ENCODE measurements at places on chromosomes 6 and 20.

- DNase-seq = no peak
These were observed 675.1 kb upstream of the MMS22L start for GRCh38 chr6:97958134-97958533.

GRCh38 chr6:131597446-131597845, 24.4 kb downstream of the ARG1 start:
- no peak for DNase-seq

GRCh38 chr20:32984631-32985354, 19.4 kb downstream of the SUN5 start:
- peak; percentile 54 for DNase-seq

- no peak for DNase-seq
These were observed 568.7 kb upstream of the MARCKS start for GRCh38 chr6:113288409-113288808.

DNA sequence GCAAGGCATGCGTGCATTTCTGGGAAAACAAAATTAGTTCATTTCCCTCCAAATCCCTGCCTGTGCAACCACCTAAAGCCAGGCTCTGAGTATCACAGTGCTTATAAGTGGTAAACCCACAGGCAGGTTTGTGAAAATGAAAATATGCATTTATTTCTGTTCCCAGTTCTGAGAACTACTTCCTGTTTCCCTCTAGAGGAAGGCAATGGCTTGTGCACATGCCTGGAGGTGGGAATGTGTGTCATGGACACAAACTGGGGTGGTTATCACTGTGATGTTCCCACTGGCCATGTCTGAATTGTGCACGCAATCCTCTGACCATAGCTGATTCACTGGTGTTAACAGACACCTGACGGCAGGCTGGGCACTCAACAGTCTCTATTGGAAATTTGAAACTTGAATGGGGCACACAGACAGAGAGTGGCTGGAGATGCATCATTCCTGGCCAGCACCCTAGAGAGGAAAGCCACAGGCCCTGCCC, 26.3 kb downstream of the FAM110A start:
- no peak for DNase-seq

GRCh38 chr6:75619230-75619899, 17.7 kb downstream of the SENP6 start:
- DNase-seq = no peak

DNA sequence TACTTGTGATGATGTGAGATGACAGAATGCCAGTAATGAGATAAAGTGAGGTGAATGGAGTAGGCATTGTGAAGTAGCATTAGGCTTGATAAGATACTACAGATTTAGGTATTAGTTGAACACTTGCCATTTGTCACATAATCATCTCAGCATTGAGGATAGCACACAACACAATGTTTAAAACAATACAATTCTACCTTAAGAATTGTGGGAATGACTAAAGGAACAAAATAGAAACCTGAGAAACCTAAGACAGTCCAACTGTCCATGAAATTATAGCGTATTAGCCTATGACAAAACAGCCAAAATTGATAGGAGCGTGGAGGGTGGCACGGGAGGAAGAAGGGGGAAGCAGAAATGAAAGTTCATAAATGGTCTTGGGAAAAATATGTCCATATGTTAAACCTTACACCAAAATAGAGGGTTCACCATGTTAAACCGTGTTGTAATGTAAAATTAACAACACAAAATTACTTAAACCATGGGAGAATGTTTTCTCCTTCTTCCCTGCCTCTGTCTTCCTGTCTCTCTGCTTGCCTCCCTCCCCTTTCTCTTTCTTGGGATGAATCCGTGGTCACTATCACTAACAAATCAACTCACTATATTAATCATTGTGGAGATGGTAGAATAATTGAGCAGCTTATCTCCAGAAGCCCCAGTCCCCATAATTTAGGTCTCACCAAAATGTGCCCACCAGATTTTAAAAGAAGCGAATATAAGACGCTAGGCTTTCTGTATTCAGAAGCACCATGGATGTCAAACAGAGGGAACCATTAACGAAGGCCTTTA, 33.0 kb upstream of the HFE start:
- DNase-seq = no peak

GRCh38 chr20:5000263-5001173, 792 bp downstream of the SLC23A2 start:
- peak; percentile 70 for DNase-seq

DNA sequence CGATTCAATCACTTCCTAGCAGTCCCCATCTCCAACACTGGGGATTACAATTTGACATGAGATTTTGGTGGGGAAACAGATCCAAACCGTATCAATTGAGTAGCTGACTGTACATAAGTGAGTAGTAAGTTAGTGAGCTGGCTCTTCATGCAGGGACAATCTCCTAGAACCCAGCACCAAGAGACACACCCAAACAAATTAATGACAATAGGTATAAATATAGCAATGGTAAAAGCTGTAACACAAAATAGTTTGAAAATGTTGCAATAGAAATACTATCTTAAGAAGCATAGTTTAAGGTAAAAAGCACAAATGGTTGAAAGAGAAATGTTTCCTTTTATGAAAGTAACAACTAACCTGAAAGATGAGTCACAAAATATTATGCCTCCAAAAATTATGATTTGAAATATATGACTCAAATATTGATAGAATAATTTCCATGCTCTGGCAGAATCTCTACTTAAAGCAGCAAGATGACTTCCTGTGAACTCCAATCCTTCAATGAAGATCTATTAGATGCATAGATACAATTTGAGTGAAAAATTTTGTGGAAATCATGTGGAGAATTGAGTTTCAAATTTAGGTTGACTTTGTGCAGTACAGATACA, 5.4 kb upstream of the SIRPB1 start:
- no peak for DNase-seq

DNA sequence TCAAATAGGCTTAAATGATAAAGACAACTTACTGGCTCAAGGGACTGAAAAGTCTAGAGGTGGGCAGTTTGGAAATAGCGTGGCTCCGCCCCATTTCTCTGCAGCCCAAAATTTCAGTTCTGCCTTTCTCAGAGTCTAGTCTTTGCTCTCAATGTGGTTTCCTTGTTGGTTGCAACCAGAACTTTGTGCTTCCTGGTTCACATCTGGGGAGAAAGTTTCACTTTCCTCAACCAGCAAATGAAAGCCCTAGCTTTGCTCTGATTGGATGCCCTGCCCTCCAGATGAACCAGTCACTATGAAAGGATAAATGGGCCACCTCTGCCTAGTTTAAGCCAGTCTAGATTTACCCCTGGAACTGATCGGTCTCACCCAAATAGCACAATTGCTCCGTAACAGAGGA, 14.9 kb downstream of the SYCP2L start:
- DNase-seq = no peak

DNA sequence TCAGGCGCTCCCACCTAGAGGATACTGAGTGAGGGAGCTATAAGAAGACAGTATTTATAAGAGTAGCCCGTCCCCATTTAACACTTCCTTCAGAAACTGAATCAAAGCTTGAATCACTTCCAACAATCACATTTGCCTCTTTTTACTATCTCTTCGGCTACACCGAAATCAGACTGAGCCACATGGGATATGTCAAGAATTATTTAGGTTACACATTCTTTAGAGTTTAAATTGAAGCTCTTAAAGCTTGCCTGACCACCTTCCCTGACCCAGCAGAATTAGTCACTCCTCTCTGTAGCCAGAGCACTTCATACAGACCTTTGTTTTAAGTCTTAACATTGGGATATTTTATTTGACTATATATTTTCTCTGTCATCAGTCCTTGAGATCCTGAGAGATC, 163.7 kb downstream of the MAFB start:
- DNase-seq = no peak

- no peak for DNase-seq
These were observed 58.7 kb downstream of the SLC22A23 start for GRCh38 chr6:3398165-3398562.

DNA sequence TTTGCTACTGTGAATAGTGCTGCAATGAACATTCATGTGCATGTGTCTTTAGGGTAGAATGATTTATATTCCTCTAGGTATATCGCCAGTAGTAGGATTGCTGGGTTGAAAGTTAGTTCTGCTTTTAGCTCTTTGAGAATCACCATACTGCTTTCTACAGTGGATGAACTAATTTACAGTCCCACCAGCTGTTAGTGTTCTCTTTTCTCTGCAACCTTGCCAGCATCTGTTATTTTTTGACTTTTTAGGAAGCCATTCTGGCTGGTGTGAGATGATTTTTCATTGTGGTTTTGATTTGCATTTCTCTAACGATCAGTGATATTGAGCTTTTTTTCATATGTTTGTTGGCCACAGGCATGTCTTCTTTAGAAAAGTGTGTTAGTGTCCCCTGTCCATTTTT, 40.0 kb downstream of the PLG start:
- DNase-seq = no peak

DNA sequence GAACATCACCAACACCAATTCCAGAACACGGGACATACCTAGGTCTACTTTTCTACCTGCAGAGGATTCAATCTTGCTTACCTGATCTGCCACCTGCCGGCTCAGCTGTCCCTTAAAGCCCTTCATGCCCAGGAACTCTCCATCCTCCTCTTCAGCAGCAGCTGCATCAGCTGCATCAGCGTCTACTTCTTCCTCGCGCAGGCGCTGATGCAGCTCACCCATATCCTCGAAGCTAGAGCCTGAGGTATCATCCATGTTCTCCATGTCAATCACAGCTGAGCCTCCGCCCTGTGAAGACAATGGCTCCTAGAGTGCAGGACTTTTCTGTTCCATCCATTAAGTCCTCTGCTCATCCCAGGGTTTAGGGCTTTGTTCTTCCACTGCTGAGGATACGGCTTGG, 918 bp downstream of the YIPF3 start:
- no peak for DNase-seq

DNA sequence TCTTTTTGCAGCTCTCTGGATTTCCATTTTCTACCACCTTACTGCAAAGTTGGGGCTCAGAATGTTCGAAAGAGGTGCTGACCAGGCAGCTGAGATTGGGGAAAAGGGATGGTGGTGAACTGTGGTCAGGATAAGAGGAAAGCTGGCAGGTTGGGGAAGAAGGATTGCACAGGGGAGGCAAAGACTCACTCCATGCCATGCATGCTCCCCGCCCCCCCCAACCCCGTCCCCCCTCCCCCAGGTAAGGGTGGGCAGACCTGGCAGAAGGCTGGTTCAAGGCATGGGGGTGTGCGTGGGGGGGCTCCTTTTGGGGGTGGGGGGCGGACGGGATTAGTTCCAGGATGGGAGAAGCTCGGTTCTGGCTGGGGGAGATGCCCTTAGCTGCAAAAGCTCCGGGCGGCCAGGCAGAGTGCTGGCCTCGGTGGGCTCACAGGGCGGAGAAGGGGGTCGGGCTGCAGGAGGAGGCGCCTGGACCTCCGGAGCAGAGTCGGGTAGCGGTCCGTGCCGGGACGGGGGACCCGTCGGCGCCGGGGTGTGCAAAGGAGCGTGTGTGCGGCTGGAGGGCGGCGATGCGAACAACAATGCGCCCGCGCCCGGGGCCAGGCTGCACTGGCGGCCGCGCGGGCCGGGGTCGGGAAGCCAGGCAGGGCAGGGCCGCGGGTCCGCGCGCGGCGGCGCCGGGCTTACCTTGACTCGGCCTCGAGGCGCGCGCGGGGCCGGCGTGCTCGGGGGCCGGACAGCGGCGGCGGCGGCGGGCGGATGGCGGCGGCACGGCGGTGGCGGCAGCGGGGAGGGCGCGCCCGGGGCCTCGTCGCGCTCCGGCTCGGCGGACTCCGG, 880 bp downstream of the ADNP start:
- no peak for DNase-seq

DNA sequence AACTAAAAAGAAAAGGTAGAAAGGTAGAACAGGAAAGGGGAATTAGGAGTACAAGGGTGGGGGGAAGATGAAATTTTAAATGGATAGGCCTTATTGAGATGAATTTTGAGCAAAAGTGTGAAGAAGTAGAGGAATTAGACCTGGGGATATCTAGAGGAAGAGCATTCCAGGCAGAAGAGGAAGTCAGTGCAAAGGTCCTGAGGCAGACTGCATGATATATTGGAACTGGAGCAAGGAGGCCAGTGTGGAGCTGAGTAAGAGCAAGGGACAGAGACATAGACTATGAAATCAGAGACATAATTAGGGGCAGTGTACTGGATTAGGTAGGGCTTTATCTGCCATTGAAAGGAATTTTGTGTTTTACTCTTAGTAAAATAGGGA, 40.4 kb downstream of the MAPK14 start:
- no peak for DNase-seq

DNA sequence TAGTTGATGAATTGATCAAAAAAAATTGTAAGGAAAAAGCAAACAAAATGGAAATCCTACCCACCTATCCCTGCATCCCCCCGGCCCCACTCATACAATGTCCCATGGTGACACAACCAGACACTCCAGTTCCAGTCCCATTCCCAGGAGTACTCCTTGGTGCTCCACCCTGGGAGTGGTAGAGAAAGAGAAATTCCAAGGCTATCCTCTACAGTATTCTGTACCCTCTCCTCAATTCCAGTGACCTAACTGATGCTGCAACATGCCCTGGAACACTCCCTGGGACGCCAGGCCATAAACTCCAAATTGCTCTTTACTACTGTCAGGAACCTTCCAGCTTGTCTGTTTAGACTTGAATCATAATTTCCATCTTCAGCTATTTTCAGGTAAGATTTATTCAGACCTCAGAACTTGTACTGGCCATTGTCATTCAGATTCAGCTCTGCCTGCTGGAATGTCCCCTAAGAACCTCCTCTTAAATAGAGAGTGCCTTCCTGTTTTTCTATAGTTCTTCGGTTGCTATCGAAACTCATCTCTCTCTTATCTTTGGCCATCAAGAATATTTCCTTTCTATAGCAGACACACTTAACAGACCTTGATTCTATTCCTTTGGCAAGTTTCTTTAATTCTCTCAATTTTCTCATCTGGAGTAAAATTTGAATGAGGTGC, 8.7 kb downstream of the GPX6 start:
- no peak for DNase-seq

Measured in activated effector memory CD4-positive, alpha-beta T cell treated with anti-CD3 and anti-CD28 coated beads, Interleukin-2, amount 50 U/mL, for 16 hours (primary cell).